Activated CD4-positive, alpha-beta T cell treated with anti-CD3 and anti-CD28 coated beads, Interleukin-2, amount 50 U/mL, for 1 hour (primary cell): ENCODE measurements at places on chromosomes 13 and 19.

- no peak for DNase-seq
These were observed 7.0 kb downstream of the ARMC6 start for GRCh38 chr19:19040417-19040816.

- no peak for DNase-seq
These were observed 413.5 kb upstream of the HTR2A start for GRCh38 chr13:47310401-47310800.

GRCh38 chr13:102799426-102800144 lies 666 bp downstream of the BIVM start:
- DNase-seq, result no peak

GRCh38 chr13:29743201-29743786 lies 107.1 kb downstream of the UBL3 start:
- DNase-seq, result no peak

DNA sequence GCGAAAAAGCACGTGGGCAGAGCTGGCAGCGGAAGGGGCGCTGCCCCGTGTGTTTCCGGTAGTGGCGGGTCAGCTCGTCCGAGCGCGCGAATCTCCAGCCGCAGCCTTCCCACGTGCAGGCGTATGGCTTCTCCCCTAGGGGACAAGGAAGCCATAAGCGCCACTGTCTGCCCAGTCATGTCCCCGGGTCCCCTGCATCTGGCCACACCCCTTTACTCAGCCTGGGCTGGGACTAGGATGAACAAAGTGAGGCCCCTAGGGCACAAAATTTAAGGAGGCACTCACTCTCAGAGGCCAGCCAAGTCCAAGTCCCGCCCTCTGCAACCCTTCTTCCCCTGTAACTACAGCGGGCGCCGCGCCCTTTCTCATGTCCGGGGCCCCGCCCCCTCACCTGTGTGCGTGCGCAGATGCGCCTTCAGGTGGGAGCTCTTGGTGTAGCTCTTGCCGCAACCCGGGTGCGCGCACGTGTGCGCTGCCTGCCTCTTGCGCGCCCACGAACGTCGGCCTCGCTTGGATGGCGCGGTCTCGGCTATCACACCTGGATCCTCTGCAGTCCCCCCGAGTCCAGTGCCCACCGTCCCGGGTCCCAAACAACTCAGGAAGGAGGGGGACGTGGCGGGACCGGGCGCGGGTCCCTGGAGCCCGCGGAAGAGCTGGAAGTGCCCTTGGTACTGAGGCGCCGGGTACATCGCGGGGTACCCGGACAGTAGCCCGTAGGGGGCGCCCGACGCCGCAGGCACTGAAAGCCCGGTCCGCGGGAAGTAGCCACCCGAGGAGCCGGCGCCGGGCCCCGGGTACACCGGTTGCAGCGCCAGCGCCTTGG lies 1.9 kb downstream of the KLF1 start:
- peak; percentile 86 for DNase-seq

DNA sequence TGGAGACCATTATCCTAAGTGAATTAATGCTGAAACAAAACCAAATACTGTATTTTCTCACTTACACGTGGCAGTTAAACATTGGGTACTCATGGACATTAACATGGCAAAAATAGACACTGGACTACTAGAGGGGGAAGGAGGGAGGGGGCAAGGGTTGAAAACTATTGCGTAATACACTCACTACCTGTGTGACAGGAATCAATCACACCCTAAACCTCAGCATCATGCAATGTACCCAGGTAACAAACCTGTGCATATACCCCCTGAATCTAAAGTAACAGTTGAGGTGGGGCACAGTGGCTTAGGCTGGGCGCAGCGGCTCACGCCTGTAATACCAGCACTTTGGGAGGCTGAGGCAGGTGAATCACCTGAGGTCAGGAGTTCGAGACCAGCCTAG lies 207.0 kb downstream of the TDRD3 start:
- no peak for DNase-seq

DNA sequence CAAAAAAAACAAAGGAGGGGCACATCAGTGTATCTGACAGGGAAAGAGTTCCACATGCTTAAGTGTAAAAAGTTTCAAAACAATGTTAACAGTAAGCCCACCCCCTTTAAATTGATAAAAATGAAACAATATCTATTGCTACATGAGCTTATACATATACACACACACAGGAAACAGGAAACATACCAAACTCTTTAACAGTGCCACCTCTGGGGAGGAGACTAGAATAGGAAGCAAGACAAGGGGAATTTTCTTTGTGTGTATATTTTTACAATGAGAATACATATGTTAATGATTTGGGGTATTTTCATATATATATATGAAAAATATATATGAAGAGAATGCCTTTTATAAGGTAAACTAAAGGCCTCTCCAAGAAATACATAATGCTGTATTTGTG lies 44.7 kb downstream of the TPT1 start:
- no peak for DNase-seq

DNA sequence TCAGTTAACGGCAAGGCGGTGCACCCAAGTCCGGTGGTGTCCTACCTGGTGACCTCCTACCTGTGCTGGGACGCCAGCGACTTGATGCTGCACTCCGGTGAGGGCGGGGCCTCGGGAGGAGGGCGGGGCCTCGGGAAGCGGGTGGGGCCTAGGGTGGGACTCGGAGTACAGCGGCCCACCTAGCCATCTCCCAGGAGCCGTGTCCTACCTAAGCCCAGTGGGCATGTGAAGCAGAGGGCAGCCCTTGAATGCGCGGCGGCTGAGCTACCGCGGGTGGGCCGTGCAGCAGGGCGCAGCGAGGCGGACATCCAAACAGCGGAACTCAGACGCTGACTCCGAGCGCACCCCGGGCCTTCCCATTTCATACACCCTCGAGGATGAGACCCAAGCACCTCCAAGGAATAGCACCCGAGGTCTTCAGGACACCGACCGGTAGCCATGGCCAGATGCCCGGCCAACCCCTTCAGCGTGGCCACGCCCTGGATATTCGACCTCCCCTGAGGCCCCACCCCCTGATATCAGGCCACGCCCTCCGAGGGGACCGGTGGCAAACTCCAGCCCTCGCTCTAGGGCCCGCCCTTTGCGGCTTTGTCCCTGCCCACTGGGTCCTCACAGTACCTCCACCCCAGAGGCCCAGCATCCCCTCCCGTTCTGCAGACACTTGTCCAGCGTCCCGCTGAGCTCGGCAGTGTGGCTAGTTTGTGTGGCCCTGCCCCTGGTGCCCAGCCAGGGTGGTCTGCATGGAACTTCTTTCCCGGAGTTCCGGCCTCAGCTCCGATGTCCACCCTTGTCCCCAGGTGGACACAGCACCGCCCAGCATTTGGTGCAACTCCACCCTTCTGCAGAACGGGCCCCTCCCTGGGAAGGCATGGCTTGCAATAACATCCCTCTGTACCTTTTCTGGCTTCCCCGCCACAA lies 5.4 kb downstream of the KLK1 start:
- DNase-seq, result peak; percentile 23

GRCh38 chr19:44875666-44876451 lies 15.2 kb upstream of the TOMM40 start:
- no peak for DNase-seq

DNA sequence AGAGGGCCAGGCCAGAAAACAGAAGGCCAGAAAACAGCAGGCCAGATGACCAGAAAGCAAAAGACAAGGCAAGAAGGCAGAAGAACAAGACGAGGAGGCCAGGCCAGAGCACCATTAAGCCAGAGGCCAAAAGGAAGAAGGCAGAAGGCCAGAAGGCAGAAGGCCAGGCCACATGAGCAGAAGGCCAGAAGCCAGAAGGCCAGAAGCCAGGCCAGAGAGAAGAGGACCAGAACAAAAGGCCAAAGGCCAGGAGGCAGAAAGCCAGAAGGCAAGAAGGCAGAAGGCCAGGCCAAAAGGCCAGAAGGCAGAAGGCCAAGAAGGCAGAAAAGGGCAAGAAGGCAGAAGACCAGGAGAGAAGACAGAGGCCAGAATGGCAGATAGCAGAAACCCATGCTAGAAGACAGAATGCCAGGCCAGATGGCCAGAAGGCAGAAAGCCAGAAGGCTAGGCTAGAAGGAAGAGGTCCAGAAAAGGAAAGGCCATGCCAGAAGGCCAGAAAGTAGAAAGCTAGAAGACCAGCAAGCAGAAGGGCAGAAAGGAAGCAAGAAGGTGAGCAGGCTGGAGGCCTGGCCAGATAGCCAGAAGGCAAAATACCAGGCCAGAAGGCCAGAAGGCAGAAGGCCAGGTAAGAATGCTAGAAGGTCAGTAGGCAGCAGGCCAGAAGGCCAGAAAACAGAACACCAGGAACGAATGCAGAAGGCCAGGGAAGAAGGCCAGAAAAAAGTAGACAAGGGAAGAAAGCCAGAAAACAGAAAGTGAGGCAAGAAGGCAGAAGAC lies 187.6 kb downstream of the TUBA3C start:
- DNase-seq, result no peak

GRCh38 chr13:33662392-33662791 lies 155.6 kb upstream of the RFC3 start:
- no peak for DNase-seq

DNA sequence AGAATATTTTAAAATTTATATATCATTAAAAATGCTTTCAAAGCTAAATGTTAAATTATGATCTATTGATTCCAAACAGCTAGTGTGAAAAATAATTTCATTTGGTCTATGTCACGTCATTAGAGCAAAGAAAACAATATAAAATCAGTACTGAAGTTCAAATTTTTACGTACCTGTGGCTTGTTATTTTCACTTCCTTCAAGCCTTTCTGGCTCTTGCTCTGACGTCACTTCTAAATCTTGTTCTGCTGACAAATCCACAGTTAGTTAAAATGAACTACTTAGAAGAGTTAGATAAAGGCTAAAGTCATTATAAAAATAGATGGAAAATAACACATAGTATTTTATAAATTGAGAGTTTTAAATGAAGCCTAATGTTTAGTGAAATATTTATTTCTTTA lies 147.7 kb upstream of the TUBA3C start:
- no peak for DNase-seq

DNA sequence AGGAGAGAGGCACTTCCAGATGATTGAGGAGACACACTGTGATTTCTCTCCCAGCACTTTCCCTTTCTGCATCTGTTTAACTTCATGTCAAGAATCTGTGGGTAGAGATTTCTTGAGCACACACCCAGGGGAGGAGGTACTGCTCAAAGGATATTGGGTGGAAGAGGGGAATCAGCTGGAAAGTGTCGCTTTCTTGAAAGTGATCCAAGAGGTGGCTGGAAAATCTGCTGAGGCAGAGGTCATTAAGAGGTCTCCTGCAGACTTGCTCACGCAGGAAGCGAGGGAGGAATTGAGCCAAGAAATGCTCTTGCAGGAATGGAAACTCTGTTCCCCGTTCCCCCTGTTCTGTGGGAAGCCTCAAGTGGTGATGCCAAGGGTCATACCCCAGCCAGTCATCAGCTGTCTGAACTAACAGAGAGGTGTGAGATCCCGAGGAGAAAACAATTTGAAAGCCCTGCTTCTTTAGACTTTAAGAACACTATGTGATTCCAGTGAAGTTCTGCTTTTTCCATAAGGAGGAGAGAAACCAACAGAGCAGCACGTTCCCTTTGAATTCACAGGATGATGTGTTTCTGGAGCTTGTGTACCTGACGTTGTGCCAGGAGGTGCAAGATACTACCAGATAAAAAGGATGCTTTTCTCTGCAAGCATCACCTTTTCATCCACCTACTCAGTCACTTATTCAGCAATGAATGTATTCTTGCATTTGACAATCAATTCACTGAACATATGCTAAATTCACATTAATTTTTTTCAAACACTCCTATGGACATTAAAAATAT lies 163.4 kb upstream of the GPR12 start:
- no peak for DNase-seq

- no peak for DNase-seq
These were observed 18.5 kb downstream of the PTPRS start for GRCh38 chr19:5321851-5322681.

- no peak for DNase-seq
These were observed 6.0 kb upstream of the HAS1 start for GRCh38 chr19:51729781-51730180.

- no peak for DNase-seq
These were observed 125.2 kb upstream of the ZNF91 start for GRCh38 chr19:23520441-23520840.

GRCh38 chr13:77497350-77497749 lies 38.2 kb upstream of the SCEL start:
- no peak for DNase-seq

DNA sequence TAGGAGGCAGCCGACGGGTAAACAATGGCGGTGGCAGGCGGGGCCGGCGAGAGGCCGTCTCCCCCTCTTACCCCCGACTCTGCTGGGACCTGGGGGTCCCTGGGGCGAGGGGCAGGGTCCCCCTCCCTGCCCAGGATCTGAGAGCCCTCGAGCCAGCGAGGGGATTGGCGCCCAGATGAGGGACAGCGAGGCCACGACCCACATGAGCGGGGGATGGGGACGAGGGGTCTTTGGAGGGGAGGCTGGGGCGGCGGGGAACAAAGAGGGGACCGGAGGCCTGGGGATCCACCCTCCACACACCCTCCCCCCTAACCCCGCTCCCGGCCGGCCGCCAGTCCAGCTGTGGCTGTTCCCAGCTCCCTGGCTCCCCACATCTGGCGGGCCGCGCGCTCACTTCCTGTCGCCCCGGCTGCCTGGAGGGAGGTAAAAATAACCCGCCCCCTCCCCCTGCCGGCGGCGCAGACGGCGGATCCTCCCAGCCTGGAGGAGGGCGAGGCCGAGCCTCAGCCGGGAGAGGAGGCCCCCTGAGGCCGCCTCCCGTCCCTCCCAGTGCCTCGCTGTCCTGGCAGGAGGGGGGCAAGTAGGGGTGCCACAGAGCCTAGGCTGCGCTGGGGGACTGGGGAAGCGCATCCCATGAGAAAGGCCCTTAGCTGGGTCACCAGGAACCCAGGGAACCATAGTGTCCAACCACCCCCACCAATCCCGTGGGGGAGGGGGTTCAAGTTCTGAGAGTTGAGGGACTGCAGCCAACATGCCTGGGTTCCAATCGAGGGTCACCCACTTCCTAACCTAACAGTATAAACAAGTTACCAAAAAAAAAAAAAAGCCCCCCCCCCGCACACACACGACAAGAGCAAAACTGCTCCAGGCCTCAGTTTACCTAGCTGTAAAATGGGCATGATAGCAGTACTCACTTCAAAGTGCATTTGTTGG lies 29.3 kb upstream of the NANOS3 start:
- DNase-seq, result peak; percentile 87

DNA sequence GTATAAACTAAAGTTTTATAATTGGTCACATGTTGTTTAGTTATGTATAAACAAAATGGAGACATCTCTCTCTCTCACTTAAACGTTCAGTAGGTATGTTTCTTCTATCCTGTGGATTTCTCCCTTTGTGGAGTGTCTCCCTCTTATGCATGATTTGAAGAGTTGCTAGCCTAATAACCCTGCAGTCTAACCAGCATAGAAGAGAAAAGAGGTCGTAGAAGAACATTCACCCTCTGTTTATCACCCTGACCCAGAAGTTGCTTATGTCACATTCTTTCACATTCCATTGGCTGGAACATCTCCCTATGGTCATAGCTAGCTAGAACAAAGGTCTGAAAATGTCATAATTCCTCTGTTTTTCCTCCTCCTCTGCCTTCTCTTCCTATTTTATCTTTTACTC lies 176.8 kb upstream of the PCDH20 start:
- no peak for DNase-seq

GRCh38 chr19:2282062-2282861 lies at the start of gene PEAK3:
Gene PEAK3, minus strand, starts transcription at chr19:2282175. Its CDS starts 1,244 bp downstream, at chr19:2280931.
- DNase-seq, result no peak

GRCh38 chr13:76882431-76882830 lies 3.8 kb downstream of the KCTD12 start:
- DNase-seq, result no peak
